ENCODE measurements at places on chromosomes 5 and 9. TPM values are rescaled to one million over a fixed set of nuclear protein-coding genes. Genes with fewer than 3 reads are reported as not detected.

The BSPRY gene
- not detected for total RNA-seq

The LHX6 gene
- not detected for total RNA-seq

The WDR31 gene
- total RNA-seq = 2.2 TPM

The SLC6A3 gene
- total RNA-seq = not detected

The IFNA2 gene
- not detected for total RNA-seq

The ZNF483 gene
- total RNA-seq = 4.4 TPM

The GABRA1 gene
- not detected for total RNA-seq

The IFNE gene
- total RNA-seq = 1.3 TPM

The PFN3 gene
- not detected for total RNA-seq
